ENCODE measurements at places on chromosomes 4 and X. TPM values are rescaled to one million over a fixed set of nuclear protein-coding genes. Genes with fewer than 3 reads are reported as not detected.

DNA sequence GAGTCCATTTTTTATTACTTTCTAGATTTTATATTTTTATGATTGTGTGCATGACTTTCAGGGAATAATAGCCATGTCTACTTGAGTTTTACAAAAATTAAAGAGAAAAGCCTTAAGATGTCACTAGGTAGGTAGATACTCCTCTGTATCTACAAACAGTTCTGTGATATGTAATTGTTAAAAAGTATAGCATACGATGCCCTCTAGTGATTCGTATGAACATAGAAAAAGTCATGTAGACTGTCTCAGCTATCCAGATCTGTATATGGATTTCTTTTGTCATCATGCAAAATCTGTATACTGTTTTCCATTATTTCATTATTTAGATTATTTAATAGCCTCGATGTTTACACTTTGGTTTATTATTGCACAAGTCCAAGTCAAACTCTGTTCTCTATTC is 856.6 kb downstream of the CENPC start:
- no peak for DNase-seq
- no peaks in the 10 kb centered on the region for H3K4me1 ChIP-seq
- no peak overlapping the region for H3K27ac ChIP-seq
- H3K4me3 ChIP-seq: no peak overlapping the region

- H3K4me1 ChIP-seq: no peaks in the 10 kb centered on the region
- no peak overlapping the region for H3K27ac ChIP-seq
- no peak overlapping the region for H3K4me3 ChIP-seq
- no peak for DNase-seq
- H3K27me3 ChIP-seq: no peaks in the 10 kb centered on the region
Observed at GRCh38 chr4:106422766-106423165, 54.2 kb upstream of the GIMD1 start.

- H3K27me3 ChIP-seq: peaks cover under 1% of the 10 kb centered on the region
- no peak for DNase-seq
Observed at GRCh38 chrX:131650637-131651410, 107.0 kb downstream of the OR13H1 start.

GRCh38 chr4:41745292-41746024 is 3.1 kb downstream of the PHOX2B start:
- no peaks in the 10 kb centered on the region for H3K4me1 ChIP-seq
- H3K27me3 ChIP-seq: peaks cover 46% of the 10 kb centered on the region
- H3K27ac ChIP-seq: no peak overlapping the region
- no peak overlapping the region for H3K4me3 ChIP-seq

GRCh38 chr4:11568511-11568910 is 139.8 kb upstream of the HS3ST1 start:
- H3K4me1 ChIP-seq: no peaks in the 10 kb centered on the region
- H3K4me3 ChIP-seq: no peak overlapping the region
- no peaks in the 10 kb centered on the region for H3K27me3 ChIP-seq
- no peak for DNase-seq
- H3K27ac ChIP-seq: no peak overlapping the region

DNA sequence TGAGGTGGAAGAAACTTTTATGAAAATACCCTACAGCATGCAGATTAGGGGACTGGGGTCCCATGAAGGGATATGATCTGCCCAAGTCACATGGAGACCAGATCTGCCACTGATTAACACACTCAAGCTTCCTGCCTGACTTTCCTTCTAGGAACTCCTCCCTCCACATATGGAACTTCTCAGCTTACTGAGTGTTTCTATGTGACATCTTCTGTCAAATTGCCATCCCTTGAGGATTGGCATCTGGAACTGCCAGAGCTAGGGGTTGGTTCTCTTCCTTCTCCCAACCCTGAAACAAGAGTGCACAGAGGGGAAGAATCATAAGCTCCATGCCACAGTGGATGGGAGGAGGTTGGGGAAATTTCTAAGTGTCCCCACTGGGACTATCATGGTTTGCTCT is 150.6 kb upstream of the MBNL3 start:
- no peak for DNase-seq
- no peaks in the 10 kb centered on the region for H3K36me3 ChIP-seq
- H3K4me1 ChIP-seq: no peaks in the 10 kb centered on the region

DNA sequence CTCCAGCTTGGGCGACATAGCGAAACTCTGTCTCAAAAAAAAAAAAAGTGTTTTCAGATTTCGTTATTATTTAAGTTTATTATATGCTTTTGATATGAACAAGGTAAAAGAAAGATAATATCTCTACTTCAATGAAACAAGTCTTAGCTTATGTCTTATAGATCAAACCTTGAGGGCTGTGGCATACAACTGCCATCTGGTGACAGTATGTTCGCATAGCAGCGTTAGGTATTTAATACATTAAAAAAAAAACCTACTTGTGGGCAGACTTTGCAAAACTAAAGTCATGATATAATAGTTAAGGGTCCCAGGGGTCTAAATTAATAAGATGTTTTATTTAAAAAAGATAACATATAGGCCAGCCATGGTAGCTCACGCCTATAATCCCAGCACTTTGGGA is 161.2 kb upstream of the AMOT start:
- H3K27me3 ChIP-seq: peaks cover 5% of the 10 kb centered on the region
- no peaks in the 10 kb centered on the region for H3K36me3 ChIP-seq
- DNase-seq: no peak
- H3K27ac ChIP-seq: no peak overlapping the region

DNA sequence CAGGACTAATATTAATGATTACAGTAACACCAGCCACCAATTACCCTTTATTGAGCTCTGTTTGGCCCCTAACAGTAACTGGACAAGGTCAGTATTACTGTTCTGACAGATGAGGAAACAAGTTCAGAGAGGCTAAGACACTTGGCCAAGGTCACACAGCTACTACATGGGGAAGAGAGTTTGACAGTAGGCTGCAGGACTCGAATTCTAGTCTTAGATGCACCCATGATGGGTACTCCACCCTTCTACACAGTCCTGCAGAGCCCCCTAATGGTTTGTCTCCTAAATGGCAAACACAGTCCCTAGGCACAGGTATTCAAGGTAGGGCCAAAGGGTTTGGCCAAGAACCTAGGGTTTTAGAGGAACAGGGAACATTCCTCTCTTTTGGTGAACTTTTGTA is 93.9 kb downstream of the NSUN7 start:
- no peaks in the 10 kb centered on the region for H3K36me3 ChIP-seq
- no peak for DNase-seq
- no peak overlapping the region for H3K27ac ChIP-seq
- no peaks in the 10 kb centered on the region for H3K4me1 ChIP-seq

DNA sequence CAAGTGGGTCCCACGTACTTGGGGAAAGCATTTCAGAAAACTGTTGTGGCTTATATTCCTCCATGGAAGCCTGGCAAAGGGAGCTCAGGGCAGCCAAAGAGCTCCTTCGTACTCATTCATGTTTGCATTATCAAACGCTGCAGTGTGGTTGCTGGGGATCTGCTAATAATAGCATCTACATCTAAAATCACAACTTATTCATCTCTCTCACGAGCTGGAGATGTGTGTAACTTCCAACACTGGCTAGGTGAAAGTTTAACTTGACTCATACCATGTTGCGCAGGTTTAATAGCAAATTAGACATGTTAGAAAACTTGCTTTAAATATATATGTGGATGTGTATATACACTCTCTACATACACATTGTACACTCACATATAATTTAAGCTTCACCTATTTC is 415.1 kb downstream of the AFF2 start:
- H3K27me3 ChIP-seq: no peaks in the 10 kb centered on the region
- H3K4me1 ChIP-seq: no peaks in the 10 kb centered on the region
- no peak overlapping the region for H3K4me3 ChIP-seq
- DNase-seq: no peak

DNA sequence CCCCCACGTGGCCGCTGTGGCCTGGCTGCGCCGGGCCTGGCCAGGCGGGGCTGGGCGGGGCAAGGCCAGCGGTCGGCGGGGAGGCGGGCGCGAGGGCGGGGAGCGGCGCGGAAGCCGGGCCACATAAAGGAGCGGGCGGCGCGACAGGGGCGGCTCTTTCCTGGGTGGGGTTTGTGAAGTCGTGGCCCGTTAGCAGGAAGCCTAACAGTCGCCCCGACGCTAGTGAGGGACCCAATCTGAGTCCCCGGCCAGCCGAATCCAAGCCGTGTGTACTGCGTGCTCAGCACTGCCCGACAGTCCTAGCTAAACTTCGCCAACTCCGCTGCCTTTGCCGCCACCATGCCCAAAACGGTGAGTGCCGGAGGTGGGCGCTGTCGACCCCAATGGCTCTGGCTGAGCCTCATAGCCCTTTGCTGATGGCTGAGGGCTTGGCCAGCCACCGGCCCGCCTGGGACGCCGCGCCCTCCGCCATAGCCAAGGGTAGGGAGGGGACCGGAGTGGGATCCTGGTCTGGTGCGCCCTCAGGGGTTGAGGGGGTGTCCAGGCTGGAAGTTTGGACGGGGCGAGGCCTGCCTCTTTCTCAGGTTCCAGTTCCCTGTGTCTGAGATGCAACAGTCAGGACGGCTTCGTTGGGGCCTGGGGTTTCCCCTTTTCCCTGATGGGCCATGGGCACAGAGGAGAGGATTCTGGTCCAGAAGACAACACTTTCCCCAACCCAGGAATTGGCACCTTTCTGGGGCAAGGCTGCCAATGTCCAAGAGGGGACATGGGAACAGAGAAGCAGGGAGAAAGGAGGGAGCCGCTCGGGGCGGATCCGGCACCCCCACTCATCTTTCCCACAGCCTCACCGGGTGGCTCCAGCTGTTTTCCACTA is at the start of gene MSN:
Gene MSN, plus strand, starts transcription at position 152 of the 874 bp plus-strand sequence. Its CDS starts 188 bp downstream, at position 340.
- H3K27ac ChIP-seq: peak within 1 kb of the TSS; percentile 92
- H3K4me1 ChIP-seq: no peaks in the 10 kb centered on the region
- peak; percentile 80 for DNase-seq
- H3K4me3 ChIP-seq: peak within 1 kb of the TSS; percentile 72

PNMA3 gene
- total RNA-seq: not detected

TCEAL6 gene
- total RNA-seq: not detected

TEX13B gene
- total RNA-seq: not detected

NXF2B gene
- not detected for total RNA-seq

PDZD4 gene
- total RNA-seq: 1.8 TPM
